Stimulated activated CD8-positive, alpha-beta memory T cell treated with anti-CD3 and anti-CD28 coated beads, Interleukin-7, amount 100 ng/mL, for 4 hours (primary cell): ENCODE measurements at places on chromosomes 5 and 9.

- no peak for DNase-seq
Measured at GRCh38 chr9:87350915-87351314, 146.8 kb upstream of the DAPK1 start.

DNA sequence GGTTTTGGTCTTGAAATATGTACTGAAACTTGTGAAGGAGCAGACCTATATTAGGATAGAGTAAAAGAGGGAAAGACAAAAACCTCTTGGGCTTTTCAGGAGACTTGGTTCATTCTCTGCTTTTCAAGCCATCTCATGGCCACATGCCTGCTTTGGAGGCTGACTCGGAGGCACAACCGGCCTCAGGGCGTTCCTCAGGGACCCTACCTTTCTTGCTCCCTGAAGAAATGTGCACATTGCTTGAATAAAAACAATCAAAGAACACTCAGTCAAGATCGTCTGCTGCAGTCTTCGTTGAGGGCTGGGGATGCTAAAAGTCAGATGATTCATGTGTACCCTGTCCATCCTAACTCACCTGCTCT lies 994 bp downstream of the IRGM start:
- no peak for DNase-seq

GRCh38 chr5:176927562-176927961 lies 28.4 kb upstream of the HK3 start:
- no peak for DNase-seq

DNA sequence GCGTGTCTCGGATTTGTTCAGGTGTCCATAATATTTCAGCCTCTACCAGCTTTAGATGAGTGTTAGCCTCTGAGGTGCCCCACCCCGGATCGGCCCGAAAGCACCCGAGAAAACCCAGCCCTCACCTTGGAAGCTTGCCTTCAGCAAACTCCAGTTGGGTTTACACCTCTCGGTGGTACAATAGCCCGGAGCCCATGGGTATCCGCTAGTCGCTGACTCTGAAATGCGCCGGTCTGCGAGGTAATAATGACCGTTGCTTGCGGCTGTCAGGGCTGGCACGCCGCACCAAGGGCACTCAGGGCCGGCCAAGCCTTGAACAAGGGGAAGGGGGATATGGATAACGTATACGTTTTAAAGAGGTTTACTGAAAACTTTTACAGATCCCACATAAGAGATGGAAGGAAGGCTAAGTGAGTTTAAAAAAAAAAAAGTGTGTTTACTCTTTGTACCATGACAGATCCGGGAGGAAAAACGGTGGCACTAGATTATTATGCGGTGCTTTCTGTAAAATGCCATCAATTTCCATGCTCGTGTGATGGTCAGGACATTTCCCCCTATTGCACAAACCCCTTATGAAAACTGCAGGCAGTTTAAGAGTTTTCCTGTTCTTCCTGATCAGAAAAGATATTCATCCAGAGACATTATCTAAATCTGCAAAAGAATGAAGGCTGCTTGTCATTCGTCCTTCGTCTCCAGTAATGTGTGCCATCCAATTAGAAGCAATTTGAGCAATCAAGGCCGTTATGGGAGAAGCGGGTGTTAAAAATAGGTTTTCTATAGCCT lies 124.2 kb downstream of the TMEM161B start:
- DNase-seq: no peak

GRCh38 chr5:76046741-76047140 lies 36.4 kb upstream of the SV2C start:
- DNase-seq: no peak

- no peak for DNase-seq
Measured at GRCh38 chr5:58244819-58245475, 214.9 kb downstream of the PLK2 start.

- DNase-seq: no peak
Measured at GRCh38 chr9:26413611-26414010, 479.0 kb downstream of the CAAP1 start.

GRCh38 chr9:133591116-133591910 lies 17.9 kb downstream of the FAM163B start:
- DNase-seq: no peak

- DNase-seq: no peak
Measured at GRCh38 chr9:23790351-23791260, 35.4 kb downstream of the ELAVL2 start.

GRCh38 chr9:125511789-125512660 lies 195.0 kb downstream of the MAPKAP1 start:
- DNase-seq: no peak
